ENCODE measurements at places on chromosomes 7 and 10.

DNA sequence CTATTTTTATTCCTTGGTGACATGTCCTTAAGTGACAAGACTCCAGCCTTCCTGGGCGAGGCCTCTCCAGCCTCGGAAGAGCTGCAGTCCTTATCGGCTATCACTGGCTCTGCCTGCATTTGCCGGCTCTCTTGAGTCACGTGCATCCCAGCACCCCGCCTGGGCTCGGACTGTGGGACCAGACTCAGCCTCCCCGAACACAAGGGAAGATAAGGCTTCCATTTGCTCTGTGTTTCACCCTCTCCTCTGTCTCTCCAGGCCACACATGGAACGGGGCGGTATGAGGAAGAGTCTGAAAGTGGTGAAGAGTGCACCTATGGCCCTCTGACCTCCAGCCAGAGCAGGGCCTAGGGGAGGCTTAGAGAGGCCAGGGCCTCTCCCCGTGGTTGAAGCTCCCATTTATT is 4.7 kb downstream of the GDF2 start:
- no peak for DNase-seq

- DNase-seq: no peak
Observed at GRCh38 chr10:75107756-75108683, 3.4 kb upstream of the SAMD8 start.

- DNase-seq: no peak
Observed at GRCh38 chr10:69047111-69047832, 40.6 kb upstream of the SRGN start.

- no peak for DNase-seq
Observed at GRCh38 chr10:49599546-49599945, 10.6 kb upstream of the SLC18A3 start.

GRCh38 chr10:44422570-44423101 is 37.7 kb upstream of the CXCL12 start:
- no peak for DNase-seq

DNA sequence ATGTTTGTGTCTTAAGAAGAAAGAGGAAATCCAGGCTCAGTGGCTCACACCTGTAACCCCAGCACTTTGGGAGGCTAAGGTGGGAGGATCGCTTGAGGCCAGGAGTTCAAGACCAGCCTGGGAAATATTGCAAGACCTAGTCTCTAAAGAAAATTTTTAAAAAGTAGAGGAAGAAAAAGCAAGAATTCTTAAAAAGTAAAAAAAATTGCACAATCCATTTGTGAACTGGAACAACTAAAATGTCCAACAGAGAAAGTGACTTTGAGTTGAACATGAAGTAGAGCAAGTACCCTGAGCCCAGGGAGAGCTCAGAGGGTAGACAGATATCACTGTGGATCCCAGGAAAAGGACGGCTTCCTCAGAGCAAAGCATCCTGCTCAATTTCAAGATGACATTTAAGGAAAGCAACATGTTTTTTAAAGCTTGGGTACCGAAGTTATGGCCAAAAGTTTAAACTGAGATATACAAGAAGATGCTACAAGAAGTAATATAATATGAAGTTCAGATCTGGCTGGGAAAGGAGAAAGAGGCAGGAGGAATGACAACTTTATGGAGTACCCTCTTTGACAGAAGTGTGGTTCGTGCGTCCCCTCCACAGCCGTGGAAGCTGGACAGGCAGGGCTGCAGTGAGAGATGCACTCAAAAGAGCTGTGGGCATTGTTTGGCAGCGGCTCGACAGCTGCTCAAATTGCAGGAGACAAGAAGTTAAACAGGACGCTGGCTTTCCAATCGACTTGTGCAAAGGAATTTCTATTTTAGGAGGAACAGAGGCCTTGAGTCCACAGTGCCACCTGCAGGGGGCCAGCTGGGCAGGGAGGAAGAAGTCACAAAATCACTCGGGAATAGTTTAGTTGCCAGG is 201.3 kb downstream of the JCAD start:
- DNase-seq: no peak

DNA sequence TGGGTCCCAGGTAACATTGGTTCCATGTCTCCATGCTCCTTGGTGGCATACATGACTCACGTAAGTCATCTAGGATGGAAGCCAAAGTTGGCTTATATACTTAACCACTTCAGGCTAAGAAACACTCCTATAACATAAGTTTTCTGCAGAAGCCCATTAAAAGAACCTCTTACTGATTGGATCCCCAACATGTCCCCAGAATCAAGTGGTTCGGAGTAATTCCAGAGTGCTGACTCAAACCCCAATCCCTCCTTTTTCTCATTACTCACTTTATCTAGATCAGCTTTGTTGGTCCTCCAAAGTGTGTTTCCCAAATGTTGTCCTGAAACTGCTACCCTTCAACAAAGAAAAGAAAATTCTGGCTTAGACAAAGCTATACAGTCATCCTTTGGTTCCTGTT is 10.1 kb upstream of the ATOH7 start:
- DNase-seq: no peak

DNA sequence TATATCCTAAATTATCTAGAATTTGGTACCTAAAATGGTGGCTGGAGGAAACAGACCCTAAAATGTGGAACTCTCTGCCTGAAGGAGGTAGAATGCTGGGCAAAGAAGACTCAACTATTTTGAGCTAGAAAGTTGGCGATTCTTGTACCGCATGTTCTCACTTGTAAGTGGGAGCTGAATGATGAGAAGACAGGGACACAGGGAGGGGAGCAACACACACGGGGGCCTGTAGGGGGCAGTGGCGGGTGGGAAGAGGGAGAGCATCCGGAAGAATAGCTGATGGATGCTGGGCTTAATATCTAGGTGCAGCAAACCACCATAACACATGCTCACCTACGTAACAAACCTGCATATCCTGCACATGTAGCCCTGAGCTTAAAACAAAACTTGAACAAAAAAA is 250.6 kb downstream of the CALN1 start:
- DNase-seq: no peak

GRCh38 chr7:95530881-95531280 is 45.1 kb downstream of the ASB4 start:
- DNase-seq: no peak

- no peak for DNase-seq
Observed at GRCh38 chr7:50227726-50228125, 76.8 kb upstream of the IKZF1 start.

GRCh38 chr10:122559228-122559627 is 1.3 kb upstream of the DMBT1 start:
- no peak for DNase-seq

DNA sequence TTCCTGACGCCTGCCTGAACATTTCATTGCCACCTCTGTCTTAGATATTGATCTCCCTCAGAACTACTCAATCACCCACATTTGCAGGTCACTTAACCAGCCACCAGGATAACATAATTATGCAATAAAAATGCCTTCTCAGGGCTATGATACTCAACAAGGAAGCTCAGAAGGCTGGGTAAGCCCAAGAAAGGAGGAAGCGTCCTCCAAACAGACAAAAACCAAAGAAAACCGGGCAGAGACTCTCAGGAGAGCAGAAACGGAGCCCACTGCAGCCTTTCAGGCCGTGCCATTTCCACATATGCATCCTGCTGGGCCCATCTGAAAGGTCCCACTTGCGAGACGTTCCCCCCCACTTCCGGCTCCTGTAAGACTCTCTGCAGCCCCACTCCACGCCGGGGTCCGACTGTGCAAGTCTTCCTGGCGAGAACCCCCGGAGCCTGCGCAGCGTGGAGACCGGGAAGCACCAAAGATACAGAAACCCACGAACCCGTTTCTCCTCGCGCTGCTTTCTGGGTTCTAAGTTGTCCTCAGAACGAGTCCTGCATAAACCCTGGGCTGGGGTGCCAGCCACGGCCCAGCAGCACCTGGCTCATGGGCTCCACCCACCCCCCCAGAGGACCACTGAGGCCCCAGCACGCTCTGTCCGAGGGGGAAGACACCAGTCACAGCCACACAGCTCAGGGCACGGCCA is 83.7 kb downstream of the DIP2C start:
- no peak for DNase-seq

DNA sequence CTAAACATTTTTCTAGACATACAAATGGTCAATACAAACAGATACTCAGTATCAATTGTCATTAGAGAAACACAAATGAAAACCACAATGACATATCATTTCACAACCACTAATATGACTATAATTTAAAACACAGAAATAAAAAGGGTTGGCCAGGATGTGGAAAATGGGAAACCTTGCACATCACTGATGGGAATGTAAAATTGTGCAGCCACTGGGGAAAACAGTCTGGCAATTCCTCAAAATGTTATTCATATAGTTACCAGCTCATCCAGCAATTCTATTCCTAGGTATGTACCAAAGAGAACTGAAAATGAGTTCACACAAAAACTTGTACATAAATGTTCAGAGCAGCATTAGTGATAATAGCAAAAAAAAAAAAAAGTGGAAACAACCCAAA is 106.1 kb upstream of the LRRTM3 start:
- DNase-seq: no peak

DNA sequence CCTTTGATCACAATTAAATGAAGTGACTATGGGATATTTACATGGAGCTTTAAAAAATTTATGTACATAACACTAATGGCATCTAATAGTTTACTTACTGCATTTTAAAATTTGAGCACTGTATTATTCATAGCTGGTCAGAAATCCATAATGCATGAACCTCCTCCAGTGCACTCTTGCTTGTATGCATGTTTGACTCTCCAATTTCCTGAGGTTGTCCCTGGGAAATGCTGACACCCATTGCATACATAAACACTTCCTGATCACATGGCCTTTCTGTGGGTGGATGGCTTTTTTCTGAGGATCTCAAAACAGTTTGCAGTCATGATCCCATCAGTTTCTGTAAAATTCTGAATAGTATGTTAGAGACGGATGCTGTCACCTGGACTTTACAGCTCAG is 577.8 kb downstream of the REEP3 start:
- no peak for DNase-seq

DNA sequence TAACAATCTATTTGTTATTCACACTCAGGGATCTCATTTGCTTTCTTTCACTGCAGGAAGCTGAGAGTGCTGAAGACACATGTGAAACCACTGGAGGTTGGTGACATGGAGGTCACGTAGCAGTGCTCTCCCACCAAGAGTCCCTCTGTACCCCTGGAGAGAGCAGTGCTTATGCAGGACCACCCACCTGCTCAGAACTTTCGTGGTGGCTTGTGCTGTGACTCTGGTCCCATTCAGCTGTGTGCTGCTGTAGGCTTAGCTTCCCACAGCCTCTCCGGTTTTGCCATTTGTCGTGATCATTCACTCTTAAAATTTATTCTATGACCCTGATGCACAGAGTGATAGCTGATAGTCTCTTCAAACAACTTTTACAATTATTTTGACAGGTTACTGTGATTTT is 96.0 kb upstream of the RSU1 start:
- no peak for DNase-seq

DNA sequence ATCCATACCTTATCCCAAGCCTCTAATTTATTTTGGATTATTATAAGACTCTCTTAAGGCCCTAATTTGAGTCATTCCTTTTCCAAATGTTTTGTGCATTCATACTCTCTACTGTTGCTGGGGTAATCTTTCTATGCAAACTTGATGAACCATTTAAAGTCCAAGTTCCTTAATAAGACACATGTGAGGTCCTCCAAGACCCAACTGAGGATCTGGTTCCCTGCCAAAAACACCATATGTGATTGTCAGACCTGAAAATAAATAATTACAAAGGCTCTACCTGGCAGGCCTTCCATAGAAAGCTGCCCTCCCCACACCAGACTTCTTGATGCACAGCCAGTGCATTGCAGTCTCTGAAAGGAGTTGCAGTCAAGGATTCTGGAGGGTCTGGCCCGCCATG is 257.9 kb upstream of the AKR1E2 start:
- DNase-seq: no peak

DNA sequence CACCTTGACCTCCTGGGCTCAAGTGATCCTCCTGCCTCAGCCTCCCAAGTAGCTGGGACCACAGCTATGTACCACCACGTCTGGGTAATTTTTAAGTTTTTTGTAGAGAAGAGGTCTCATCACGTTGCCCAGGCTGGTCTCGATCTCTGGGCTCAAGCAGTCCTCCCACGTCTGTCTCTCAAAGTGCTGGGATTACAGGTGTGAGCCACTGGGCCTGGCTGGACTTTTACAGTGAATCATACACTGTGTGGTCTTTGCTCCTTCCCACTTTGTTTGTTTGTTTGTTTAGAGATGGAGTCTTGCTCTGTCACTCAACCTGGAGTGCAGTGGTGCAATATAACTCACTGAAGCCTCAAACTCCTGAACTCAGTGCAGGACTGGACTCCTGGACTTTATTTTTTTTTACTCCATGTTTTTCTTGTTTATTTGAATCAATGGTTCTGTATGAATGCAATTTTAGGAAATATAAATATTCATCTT is 12.5 kb downstream of the PPIA start:
- no peak for DNase-seq

GRCh38 chr10:76309070-76309469 is 877.6 kb downstream of the LRMDA start:
- no peak for DNase-seq

DNA sequence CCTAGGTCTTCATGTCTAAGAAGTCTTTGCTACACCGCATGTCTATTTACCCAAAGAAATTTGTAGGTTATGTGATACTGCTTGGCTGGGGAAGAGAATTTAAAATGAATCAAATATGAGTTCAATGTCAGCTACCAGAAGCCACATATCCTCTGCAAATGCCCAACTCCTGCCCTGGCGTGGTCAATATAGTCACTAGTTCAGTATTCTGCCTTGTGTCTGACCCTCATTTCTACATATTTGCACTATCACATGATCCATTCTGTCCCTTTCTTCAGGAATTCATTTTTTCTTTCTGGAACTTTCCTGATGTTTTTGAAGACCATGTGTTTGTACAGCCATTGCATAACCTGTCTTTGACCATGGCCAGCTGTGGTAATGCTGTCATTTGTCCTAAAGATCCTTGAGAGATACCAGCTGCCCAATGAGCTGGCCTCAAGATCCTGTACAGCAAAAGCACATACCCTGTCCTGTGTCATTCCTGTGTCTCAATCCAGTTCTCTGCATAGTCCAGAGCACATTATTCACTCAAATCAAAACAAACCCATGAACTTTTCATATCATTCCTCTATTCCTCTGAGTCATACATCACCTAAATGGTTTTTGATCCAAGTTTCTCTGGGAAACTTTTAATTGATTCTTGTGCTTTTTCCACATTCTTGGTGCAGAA is 524.5 kb downstream of the PARD3 start:
- DNase-seq: no peak

DNA sequence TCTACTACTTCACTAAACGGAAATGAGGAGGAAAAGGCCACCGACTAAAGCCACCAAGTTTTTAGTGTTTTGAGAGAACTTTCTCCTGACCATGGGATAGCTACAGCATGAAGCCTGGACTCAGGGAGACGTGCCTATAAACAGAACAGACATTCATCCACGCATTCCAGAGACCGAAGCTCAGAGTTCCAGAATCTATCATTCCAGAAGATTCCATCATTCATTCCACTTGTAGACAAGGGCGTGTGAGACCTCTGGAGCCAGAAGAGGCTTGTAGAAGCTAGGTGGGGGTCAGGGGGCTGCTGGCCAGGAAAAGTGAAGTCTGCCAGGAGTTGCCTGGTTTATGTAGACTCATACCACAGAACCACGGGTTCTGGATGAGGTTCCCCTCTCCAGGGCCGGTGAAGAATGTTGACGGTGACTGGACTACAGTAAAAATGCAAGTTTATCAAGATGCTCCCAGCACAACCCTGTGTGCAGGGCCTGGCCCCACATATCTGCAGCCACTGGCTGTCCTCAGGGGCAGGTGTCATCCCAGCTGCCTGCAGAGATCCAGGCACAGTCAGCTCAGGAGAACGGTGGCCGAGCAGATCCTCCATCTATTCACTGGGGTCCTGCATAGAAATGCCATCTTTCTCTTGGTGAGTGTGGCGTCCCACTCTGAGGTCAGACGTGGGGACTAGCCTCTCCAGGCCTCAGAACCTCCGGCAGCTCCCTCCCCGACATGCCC is 215.7 kb downstream of the USP6NL start:
- no peak for DNase-seq

GRCh38 chr7:152054367-152055230 is 29.1 kb downstream of the GALNT11 start:
- no peak for DNase-seq

Measured in activated CD8-positive, alpha-beta memory T cell treated with anti-CD3 and anti-CD28 coated beads, Interleukin-2, amount 50 U/mL, for 4 hours (primary cell).